ENCODE measurements at places on chromosomes 4 and X. TPM values are rescaled to one million over a fixed set of nuclear protein-coding genes. Genes with fewer than 3 reads are reported as not detected.

DNA sequence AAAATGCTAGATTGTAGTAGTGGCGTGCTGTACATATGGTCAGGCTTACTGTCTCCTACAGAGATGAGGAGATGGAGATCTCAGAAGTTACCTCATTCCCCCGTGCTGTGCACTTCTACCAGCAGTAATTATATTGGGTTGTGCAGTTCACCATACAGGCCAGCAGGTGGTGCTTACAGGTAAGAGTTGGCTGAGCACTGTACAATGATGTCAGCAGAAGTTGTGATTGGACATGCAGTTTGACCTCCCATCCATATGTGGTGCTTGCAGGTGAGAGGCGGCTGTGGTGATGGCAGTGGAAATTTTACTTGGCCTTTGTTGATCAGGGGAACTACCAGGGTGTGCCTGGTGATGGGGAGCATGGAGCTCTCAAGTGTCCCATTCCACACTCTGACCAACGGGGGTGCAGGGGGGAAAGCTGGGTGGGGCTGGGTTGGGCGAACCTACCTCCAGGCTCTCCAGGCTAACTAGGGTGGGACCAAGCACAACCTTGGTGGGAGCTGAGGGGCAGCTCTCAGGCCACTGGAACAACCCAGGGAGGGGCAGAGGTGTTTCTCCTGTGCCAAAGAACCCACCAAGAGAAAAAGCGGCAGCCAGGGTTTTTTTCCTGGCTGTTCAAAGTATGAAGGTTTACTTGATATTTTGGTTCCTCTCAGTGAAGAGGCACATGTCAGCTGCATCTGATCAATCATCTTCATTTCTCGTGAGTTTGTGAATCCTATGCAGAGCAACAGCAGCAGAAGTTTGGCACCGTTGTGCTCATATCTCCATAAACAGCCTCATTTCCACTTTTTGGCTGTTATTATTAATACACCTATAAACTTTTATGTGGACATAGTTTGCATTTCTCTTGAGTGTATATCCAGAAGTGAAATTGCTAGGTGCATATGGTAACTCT is 73.8 kb upstream of the FREM3 start:
- DNase-seq = peak; percentile 58

PDE5A gene
- 5.0 TPM for total RNA-seq

DNA sequence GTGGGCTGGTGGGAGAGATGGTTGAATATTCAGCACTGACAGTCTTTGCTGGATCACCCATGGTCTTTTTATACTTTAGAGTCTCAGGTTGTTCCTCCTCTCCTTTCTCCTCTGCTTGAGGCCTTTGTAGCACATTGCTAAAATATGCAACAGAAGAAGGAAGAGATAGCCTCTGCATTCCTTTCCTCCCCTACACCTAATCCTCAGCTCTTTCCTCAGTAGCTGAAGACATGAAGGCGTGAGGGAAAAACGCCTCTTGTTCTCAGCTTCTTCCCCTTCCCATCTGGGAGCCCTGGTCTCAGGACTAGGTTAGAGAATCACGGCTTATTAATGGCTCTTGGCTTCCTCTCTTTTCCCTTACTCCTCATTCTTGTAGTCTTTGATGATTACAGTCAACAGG is 76.8 kb downstream of the RNF150 start:
- DNase-seq = no peak

GRCh38 chr4:85784348-85784747 is 309.4 kb downstream of the ARHGAP24 start:
- DNase-seq = no peak

GRCh38 chr4:169100670-169101101 is 90.6 kb upstream of the CBR4 start:
- DNase-seq = no peak

- no peak for DNase-seq
Observed at GRCh38 chr4:105822061-105822460, 73.2 kb upstream of the NPNT start.

VCX2 gene
- total RNA-seq = not detected

ELK1 gene
- 57.0 TPM for total RNA-seq

SSR4 gene
- total RNA-seq = 182 TPM

- no peak for DNase-seq
Observed at GRCh38 chr4:78809928-78810835, 34.0 kb downstream of the BMP2K start.

DNA sequence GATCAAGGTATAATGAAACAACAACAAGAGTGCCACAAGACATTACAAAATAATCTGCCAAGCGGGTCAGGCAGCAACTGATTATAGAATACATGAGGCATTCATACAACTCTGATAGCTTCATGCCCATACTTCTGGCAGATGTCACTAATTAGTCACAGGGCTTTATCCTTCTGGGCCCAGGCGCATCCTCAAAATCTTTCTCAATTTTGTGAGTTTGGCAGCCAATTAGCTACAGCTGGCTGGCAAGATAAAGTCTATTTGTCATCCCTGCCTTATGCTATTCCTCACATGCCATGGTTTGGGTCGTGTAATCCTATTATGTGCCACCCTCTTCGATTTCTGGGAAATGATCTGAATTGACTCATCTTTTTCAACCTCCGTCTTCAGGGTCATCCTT is 254.3 kb downstream of the PACRGL start:
- no peak for DNase-seq
